ENCODE measurements at places on chromosomes 7 and 10. TPM values are rescaled to one million over a fixed set of nuclear protein-coding genes. Genes with fewer than 3 reads are reported as not detected.

DNA sequence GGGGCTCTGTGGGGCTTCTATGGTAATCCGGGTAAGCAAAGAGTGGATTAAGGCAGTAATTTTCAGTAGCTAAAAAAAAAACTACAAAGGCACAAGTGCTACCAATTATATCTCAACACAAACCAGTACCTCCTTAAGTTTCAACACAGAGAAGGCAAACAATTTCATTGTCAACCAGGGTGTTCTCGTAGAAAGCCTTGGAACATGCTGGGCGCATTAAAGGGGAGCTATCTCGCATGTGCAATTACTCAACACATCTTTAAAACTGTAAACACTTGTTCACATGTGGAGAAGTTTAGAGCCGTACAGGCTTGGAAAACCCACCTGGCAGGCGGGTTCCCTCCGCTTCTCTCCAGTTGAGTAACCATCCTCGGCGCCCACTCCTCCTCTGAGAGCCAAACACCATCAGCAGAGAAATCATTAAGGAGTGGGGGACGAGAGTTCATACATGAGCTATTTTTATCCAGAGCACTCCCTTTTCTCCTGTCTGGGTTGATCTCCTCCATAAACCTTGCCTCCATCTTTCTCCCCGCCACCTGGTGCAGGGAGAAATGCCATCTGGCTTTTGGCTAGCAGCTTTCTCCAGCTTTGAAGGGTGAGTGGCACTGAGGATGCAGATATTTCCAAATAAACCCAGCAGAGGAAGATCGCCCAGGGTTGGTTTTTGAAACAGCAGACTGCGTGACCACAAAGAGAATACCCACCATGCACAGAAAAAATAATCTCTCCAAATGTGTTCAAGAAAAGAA, 287.1 kb downstream of the WDR11 start:
- DNase-seq, result no peak

GRCh38 chr7:128940494-128941322, 3.0 kb downstream of the IRF5 start:
- no peak for DNase-seq

- DNase-seq, result no peak
These were observed 29.2 kb downstream of the ANXA8 start for GRCh38 chr10:47454780-47455058.

GRCh38 chr7:23672033-23672432, 8.0 kb upstream of the FAM221A start:
- no peak for DNase-seq

The SAP25 gene
- 1.4 TPM for total RNA-seq

The TMEM248 gene
- 96.1 TPM for total RNA-seq

- DNase-seq, result no peak
These were observed 62.1 kb downstream of the ABCC2 start for GRCh38 chr10:99844433-99844955.

DNA sequence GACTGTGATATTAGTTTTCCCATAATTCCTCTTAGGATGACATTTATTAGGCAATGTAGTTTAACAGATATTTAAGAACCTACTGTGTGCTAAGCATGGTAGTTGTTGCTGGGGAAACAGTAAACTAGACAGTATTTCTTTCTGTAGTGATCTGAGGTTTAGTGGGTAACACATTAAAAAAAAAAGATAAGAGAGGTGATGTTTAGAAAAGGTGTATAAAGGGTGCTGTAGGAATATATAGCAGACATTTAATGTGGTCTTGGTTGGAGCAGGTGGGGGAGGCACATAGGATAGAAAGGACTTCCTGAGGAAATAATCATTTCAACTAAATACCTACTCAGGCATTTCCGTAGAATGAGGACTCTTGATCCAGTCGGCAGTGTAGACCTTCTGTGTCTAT, 11.9 kb downstream of the KIF11 start:
- DNase-seq, result no peak

The PPP1R17 gene
- total RNA-seq, result not detected

- peak; percentile 22 for DNase-seq
These were observed 361.8 kb downstream of the MAGI2 start for GRCh38 chr7:79091661-79092060.

The NRAP gene
- not detected for total RNA-seq

The DRGX gene
- total RNA-seq, result not detected

- DNase-seq, result no peak
These were observed 98.1 kb downstream of the MICALL2 start for GRCh38 chr7:1361016-1361755.

The ALOX5 gene
- total RNA-seq, result 1.8 TPM

DNA sequence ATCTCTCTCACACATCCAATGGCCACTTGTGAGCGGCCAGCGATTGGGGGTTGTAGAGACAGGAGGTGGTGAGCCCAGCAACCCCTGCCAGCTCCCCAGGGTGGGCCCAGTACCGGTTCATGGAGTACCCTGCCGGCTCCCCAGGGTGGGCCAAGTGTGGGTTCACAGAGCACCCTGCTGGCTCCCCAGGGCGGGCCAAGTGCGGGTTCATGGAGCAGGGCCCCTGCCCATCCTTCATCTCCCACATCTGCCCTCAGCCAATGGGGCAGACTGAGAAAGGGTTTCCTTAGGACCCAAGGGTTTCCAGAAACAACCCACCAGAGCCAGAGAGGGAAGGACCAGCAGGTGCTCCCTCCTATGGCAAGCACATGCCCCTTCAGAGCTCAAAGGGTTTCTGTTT, 21.4 kb upstream of the SLIT1 start:
- no peak for DNase-seq

DNA sequence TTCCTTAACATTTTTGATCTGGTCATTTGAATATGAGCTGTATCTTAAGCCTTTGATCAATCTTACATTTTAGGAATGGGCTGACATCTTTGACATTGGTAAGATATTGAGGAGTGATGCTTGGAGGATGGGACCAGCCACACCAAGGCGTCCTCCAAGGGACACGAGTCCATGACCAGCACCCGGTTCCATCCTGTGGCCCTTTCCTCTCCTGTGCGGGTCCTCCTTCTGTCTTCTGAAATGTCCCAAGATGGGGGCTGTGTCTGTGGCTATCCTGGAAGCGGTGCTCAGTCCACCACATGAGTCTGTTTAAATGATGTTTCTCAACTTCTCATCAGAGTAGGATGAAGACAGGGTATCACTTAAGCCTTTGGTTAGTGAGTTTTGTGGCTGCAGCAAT, 67.3 kb upstream of the SHH start:
- no peak for DNase-seq

GRCh38 chr10:71080381-71081228, 131.8 kb upstream of the UNC5B start:
- DNase-seq, result no peak

DNA sequence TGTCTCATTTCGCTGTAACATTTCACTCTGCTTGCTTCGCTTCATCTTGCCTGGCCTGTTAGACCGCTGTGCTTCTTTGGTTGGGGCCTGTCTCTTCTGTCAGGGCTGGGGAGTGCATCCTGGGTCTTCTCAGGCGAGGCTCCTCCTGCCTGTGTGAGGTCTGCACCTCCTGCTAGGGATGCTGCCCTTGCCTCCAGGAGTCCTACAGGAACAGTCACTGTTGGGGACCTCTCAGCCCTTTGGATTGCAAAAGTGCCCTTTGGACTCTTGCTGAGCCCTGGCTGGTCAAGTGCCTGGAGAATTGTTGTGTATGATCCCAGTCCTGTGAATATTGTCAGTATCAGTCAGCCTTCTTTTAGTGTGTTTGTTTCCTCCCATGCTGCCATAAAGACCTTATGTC, 84.1 kb downstream of the MDFIC start:
- DNase-seq, result no peak

DNA sequence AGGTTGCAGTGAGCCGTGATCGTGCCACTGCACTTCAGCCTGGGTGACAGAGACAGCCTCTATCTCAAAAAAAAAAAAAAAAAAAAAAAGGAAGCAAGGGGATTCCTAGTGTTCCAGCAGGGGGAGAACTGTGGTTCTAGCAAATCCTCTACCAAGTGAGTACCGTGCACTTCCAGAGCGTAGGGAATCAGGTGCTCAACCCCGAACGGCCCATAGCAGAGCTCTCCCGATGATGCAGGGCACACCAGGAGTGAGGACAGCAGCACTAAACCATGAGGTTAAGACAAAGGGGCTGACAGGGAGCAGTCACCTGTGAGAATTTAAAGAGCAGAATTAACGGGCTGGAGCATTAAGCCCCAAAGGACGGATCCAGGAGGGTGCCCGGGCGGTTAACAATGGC, 173.6 kb downstream of the PTPRN2 start:
- no peak for DNase-seq

The PRKAR2B gene
- 7.6 TPM for total RNA-seq

DNA sequence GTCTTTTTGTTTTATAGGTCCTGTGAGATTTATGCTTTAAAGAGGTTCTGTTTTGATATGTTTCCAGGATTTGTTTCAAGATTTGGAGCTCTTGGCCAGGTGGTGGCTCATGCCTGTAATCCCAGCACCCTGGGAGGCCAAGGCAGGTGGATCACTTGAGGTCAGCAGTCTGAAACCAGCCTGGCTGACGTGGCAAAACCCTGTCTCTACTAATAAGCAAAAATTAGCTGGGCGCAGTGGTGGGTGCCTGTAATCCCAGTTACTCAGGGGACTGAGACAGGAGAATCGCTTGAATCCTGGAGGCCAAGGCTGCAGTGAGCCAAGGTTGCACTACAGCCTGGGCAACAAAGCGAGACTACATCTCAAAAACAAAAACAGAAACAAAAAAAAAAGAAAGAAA, 8.3 kb upstream of the HYAL4 start:
- DNase-seq, result no peak

GRCh38 chr7:104695563-104695962, 318.4 kb upstream of the KMT2E start:
- DNase-seq, result no peak

- DNase-seq, result no peak
These were observed 159.2 kb downstream of the CHN2 start for GRCh38 chr7:29353810-29354209.

The TUBAL3 gene
- not detected for total RNA-seq

The GET4 gene
- total RNA-seq, result 32.1 TPM

GRCh38 chr7:55423277-55423711, 58.2 kb downstream of the LANCL2 start:
- peak; percentile 47 for DNase-seq

DNA sequence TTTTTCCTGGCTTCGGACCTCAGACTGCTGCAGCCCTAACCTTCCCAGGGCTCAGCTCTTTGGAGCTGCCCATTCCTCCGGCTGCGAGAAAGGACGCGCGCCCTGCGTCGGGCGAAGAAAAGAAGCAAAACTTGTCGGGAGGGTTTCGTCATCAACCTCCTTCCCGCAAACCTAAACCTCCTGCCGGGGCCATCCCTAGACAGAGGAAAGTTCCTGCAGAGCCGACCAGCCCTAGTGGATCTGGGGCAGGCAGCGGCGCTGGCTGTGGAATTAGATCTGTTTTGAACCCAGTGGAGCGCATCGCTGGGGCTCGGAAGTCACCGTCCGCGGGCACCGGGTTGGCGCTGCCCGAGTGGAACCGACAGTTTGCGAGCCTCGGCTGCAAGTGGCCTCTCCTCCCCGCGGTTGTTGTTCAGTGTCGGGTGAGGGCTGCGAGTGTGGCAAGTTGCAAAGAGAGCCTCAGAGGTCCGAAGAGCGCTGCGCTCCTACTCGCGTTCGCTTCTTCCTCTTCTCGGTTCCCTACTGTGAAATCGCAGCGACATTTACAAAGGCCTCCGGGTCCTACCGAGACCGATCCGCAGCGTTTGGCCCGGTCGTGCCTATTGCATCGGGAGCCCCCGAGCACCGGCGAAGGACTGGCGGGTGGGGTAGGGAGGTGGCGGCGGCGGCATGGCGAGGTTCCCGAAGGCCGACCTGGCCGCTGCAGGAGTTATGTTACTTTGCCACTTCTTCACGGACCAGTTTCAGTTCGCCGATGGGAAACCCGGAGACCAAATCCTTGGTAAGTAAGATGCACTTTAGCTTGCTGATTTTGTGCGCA, at the start of gene PLXDC2:
TSS of gene PLXDC2 (plus strand) at position 22 of the 820 bp plus-strand sequence.
- peak; percentile 40 for DNase-seq

DNA sequence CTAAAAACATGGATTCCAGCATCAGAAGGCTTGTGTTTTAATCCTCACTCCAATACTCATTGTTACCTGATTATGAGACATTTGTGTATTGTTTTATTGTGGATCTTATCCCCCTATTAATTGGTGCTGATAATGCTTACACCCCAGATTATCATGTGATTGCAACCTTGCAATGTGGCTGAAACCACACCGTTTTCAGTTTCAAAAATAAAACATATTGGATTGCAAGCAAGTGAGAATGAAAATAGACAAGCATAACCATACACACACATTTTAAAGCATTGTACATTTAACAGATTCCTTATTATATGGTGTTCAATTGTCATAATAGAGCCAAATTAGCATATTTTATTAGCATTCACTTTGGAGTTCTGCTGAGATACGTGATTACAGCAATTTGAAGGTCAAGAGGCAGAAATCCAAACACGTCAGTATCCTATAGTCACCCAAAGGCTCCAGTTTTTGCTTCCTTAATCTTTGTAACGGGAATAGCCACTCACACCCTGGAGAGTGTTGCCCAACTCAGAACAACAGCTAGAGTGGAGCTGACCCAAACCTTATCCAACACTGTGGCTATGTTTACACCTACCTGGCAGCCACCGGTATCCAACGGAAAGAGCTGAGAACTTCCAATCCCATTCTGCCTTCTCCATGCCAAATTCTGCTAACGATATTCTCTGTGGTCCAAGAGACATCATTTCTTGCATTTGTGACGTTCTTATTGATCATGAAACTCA, 317.1 kb upstream of the KLF6 start:
- no peak for DNase-seq

GRCh38 chr10:129955601-129956285, 8.3 kb downstream of the EBF3 start:
- no peak for DNase-seq

GRCh38 chr10:6607778-6608177, 27.7 kb upstream of the PRKCQ start:
- DNase-seq, result no peak

The STEAP4 gene
- total RNA-seq, result not detected

The AKR1C2 gene
- not detected for total RNA-seq

DNA sequence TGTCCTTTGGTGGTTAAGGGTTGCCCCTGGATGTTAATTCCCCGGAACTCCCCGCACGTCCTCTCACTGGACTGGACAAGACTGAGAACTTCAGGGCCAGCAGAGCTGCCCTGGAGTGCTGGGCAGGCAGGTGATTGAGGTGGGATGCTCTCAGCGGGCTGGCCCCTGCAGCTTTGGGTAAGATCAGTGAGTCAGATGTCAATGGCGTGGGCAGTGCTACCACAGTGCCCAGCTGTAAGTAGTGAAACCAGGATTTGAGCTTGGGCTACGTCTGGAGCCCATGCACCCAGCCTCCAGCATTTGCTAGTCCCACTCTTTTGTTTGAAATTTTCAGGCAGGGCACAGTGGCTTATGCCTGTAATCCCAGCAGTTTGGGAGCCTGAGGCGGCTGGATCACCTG, 6.7 kb upstream of the SEPHS1 start:
- no peak for DNase-seq

The TEX47 gene
- total RNA-seq, result not detected

DNA sequence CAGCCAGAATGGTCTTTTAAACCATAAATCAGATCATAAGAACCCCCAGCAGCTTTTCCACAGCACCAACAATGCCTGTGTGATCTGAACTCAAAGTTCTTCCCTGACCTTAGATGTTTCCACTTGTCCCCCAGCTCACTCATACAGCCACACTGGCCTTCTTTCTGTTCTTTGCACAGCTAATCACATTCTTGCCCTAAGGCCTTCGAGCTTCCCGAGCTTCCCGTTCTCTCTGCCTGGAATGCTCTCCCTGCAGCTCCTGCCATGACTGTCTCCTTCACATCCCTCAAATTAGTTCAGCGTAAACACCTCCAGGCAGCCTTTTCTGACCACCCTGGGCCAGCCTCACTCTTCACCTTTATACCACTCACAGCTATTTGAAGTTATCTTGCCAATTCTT, 166.8 kb upstream of the NFE2L3 start:
- DNase-seq, result no peak

GRCh38 chr7:39248692-39249090, 271.0 kb downstream of the POU6F2 start:
- no peak for DNase-seq

- DNase-seq, result no peak
These were observed 107.7 kb upstream of the EEPD1 start for GRCh38 chr7:36045326-36045725.

Data from astrocyte (in vitro differentiated cells and primary cell).